Stimulated activated CD8-positive, alpha-beta memory T cell treated with anti-CD3 and anti-CD28 coated beads, Interleukin-7, amount 100 ng/mL, for 1 hour (primary cell): ENCODE measurements at places on chromosomes 7 and 10.

DNA sequence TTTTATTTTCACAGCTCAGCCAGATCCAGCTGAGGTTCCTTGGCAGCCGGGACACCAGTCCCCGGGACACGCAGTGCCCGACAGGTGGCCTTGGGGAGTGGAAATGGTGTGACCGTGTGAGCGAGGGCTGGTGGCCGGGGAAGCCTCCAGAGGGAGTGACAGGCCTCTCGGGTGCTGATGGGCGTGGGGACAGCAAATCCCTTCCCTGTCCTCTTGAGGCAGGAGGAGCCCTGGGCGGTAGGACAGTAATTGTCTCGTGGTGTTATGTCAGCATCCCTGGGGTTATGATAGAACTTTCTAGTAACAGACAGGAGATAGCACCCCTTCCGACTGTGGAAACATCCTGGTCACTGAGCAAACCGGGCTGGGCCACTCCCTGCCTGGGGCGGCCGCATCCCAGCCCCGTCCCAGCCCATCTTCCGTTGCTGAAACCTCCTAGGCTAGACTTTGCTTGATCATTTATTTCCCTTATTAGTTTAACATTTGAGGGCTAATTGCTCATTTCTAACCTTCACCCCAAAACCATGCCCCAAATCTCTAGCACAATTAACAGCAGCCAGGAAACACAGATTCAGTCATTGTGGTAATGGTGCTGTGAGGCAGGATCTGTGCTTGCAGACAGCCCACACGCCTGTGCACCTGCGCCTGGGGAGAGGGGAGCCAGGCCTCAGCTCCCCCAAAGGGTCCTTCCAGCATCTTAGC is 63.3 kb downstream of the ELFN1 start:
- DNase-seq = no peak

GRCh38 chr7:107592361-107593024 is 12.4 kb downstream of the BCAP29 start:
- DNase-seq = no peak

DNA sequence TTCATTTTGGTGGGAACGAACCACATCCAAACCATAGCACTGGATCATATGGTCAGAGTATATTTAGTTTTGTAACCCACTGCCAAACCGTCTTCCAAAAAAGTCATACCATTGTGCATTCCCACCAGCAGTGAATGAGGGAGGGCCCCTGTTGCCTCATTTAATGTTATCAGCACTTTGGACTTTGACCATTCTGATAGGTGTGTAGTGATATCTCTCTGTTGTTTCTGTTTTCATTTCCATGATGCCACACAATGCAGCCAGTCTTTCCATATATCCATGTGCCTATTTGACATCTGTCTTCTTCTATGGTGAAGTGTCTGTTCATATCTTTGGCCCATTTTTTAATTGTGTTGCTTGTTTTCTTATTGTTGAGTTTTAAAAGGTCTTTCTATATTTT is 105.0 kb upstream of the PPP2R2D start:
- DNase-seq = no peak

- no peak for DNase-seq
Measured at GRCh38 chr7:141071855-141072547, 1.9 kb upstream of the TMEM178B start.

DNA sequence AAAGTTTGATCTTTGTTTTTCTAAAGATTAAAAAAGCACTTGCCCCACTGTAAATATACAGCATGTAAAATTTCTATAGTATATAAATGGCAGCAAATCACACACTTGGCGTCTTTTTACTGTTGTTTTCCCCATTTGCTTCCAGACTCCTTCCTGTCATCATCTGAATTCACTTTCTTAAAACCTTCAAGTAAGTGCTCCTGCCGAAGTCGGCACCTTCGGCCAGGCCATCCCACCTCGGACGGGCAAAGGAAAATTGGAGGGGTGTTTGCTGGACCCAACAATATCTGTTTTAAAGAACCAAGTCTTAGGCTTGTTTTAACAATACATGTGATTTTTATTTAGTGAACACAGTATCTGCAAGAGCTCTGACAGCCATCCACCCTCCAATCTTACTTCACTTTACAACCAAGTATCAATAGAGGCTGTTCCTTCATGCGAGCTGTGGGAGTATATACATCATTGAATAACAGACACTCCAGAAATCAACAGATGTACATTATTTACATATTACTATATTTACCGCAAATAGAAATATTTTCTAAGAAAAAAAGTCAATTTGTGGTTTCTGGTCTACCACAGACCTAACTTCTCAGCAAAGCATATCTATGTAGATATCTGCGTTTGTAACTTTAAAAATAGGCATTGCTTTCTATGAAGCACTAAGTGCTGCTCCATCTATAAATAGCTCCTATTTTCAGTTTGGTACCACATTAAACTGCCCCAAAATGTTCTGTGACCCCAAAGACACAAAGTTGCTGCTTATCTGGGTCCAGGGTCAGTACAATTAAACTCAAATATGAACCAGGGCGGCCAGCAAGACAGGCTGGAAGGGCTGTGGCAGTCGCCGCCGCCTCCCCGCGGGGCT is 110.7 kb downstream of the CYTH3 start:
- no peak for DNase-seq
